ENCODE measurements at places on chromosomes 16 and 17. TPM values are rescaled to one million over a fixed set of nuclear protein-coding genes. Genes with fewer than 3 reads are reported as not detected.

Gene ABCC3
- total RNA-seq, result 131 TPM

Gene SPNS3
- not detected for total RNA-seq

Gene BCAR1
- 114 TPM for total RNA-seq

Gene APOBR
- not detected for total RNA-seq
